ENCODE measurements at places on chromosomes 2 and 18.

GRCh38 chr18:54261894-54262293, 7.4 kb upstream of the POLI start:
- DNase-seq = no peak

DNA sequence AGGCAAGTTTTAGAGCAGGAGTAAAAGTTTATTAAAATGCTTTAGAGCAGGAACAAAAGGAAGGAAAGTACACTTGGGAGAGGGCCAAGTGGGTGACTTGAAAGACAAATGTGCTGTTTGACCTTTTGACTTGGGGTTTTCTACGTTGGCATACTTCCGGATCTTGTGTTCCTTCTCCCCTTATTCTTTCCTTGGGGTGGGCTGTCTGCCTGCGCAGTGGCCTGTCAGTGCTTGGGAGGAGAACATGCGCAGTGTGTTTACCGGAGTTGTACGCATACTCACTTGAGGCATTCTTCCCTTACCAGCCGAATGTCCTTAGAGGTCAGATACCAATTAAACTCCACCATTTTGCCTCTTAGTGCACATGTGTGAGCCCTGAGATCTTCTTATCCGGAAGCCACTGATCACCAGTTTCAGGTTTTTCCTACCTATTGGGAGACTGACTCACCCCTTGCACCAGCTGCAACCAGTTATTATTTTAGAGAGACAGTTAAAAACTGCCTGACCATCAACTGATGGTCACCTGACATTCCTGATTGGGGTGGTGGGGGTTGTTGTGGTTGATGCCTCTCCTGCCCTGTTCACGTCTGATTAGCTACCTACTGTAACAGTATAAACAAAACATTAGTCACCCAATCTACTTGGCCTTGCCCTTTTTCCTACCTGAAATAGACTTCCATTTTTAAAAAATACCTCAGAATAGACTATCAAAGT, 67.5 kb downstream of the NYAP2 start:
- DNase-seq = no peak

DNA sequence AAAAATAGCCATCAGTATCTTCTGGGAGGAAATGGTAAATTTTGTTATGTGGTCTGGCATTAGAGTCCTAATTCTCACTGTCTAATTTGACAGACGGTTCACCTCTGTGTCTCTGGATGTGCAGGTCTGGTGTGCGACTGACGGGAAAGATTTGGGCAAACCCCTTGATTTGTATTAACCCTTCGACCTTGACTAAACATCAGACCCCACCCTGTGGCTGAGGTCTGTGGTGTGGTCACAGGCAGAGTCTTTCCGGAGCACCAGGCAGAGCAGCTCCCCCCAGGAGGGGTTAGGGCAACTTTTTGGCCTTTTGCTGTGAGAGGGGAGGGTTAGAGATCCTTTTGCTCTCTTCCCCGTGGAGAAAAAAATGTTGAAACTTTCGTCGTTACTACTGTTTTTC, 6.4 kb downstream of the TWIST2 start:
- DNase-seq = no peak

- DNase-seq = no peak
Measured at GRCh38 chr2:176134035-176134434, 4.5 kb downstream of the HOXD8 start.

DNA sequence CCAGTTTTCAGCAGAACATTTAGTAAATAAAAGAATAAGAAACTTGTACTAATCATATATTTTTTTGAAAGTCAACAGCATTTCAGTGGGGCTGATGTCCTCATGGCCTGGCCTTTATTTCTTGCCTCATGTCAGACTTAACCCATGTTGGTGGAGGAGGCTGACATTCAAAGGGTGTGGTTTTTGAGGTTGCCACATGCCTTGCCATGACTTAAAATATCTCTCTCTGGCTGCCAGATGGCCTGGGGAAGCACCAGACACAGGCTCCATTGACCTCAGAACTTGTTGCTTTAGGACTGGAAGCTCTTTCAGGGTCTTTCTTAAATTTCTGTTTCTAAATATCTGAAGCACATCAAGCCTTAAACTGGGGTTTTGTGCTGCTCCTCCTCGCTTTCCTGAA, 32.5 kb upstream of the CD28 start:
- DNase-seq = peak; percentile 22

GRCh38 chr2:30234180-30234971, 3.0 kb downstream of the LBH start:
- peak; percentile 40 for DNase-seq

GRCh38 chr2:151973901-151974199, 125.0 kb downstream of the CACNB4 start:
- DNase-seq = no peak

DNA sequence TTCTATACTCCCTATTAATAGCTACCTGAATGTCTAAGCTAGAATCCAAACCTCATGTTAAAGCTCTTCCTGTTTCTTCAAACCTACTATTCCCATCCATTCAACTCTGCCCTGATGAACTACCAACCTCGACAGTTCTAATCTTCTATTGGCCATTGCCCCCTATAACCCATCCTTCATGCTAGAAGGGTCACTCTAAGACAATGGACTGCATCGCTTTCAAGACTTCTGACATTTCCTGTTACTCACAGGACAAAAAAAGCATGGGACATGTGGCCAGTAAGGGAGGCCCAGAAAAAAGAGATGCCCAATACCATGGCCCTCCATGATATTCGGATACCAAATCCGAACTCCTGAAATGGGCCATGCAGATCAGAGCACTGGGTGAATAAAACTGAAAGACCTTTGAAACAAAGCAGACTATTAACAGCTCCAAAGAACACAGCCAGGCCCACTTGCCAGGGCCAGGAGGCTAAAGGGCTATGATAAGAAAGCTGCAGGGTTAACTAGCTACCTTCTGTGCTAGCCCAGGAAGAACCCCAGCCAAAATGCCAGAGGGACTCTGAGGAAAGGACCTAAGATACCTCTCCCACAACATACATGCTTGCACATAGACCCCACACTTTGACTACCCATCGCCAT, 4.5 kb downstream of the B4GALT6 start:
- no peak for DNase-seq

DNA sequence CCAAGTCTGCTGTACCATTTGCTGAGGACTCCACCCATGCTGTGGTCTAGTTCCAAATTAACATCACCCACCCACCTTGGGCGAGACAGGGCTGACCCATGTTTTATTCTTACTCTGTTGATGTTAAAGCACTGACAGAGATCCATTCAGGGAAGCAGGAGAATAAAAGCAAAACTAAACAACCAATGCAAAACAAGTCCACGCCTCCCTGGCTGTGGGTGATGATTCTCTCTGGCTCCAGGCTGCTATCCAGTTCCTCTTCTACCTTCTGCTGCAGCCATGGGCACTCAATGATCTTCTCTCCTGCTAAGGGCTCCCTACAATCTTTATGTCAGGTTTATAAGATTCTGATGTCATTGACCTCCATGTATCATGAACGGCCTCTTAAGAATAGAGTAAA, 786.6 kb upstream of the ID2 start:
- no peak for DNase-seq

DNA sequence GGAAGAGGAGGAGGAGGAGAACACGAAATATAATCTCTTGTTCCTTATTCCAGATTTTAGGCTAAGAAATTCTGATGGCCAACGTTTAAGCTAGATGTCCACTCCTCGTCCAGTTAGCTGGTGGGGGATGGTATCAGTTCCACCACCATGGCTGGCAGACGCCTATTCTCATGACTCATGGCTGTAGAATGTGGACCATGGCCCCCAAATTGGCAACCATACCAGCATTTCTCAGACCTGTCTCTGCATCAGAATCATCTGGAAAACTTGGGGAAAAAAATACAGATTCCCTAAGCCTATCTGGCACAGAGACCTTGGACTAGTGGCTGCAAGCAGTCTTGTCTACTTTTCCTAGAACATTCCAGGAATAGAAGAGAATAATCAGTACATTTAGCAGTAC, 267.7 kb upstream of the SIX2 start:
- DNase-seq = no peak

DNA sequence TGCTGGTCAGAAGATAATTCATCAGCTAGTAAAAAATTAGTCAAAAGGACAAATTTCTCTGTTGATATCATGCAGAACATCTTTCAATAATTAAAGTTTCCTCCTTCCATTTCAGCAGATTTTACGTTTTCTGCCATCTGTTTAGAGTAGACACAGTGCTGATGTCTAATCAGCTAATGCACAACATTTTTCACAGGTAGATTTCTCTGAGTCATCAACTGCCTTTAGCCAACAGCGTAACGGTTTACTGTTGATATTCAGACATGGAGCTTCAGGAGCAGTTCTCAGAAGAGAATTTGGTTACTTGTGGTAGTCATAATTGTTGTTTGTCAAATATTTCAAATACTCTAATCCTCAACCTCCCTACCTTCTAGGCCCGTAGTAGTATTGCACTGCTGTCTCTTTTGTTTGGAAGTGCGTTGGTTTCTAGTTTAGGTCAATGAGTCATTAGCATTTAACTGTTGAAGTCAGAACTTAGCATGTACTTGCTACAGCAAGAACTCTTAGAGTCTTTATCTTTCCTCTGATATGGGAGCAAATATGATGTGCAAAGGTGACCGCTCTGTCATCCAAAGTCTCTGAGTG, 86.8 kb upstream of the TFPI start:
- no peak for DNase-seq

GRCh38 chr2:216951171-216951570, 91.3 kb upstream of the TNP1 start:
- no peak for DNase-seq

GRCh38 chr18:44582456-44582855, 98.2 kb upstream of the SETBP1 start:
- DNase-seq = no peak

Data from activated CD8-positive, alpha-beta memory T cell treated with anti-CD3 and anti-CD28 coated beads, Interleukin-2, amount 50 U/mL, for 4 hours (primary cell).